T-helper 2 cell (primary cell): ENCODE measurements at places on chromosomes 5 and 9.

DNA sequence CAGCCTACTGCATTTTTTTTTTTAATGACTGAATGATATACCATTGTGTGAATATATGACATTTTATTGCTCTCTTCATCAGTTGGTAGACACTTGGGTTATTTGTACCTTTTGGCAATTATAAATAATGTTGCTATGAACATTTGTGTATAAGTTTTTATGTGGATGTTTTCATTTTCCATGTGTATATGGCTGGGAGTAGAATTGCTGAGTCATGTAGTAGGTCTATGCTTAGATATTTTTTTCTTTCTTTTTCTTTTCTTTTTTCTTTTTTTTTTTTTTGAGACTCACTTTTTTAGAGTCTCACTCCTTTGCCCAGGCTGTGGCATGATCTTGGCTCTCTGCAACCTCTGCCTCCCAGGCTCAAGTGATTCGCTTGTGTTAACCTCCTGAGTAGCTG lies 32.9 kb upstream of the FAM120AOS start:
- DNase-seq = no peak

- no peak for DNase-seq
Measured at GRCh38 chr5:50759526-50760270, 93.3 kb downstream of the PARP8 start.

- no peak for DNase-seq
Measured at GRCh38 chr5:821504-821903, 29.3 kb downstream of the ZDHHC11 start.

DNA sequence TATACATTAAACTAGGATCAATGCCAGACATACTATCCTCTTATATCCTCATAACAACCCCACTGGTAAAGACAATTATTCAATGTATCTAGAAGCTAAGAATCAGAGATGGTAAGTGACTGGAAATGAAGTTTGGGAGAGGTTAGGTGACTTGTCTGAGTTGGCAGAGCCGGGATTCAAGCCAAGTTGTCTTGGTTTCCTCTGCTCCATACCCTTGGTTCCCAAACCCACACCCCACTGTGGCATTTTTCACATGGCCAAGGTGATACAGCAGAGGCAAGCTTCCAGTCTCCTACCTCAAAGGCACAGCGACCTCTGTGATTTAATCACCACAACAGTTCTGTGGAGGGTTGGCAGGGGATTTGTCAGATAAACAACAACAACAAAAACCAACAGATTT lies 34.7 kb upstream of the ADRB2 start:
- no peak for DNase-seq
